ENCODE measurements at places on chromosomes 3 and 15.

- peak; percentile 8 for DNase-seq
Observed at GRCh38 chr3:190227064-190227463, 95.2 kb downstream of the CLDN1 start.

DNA sequence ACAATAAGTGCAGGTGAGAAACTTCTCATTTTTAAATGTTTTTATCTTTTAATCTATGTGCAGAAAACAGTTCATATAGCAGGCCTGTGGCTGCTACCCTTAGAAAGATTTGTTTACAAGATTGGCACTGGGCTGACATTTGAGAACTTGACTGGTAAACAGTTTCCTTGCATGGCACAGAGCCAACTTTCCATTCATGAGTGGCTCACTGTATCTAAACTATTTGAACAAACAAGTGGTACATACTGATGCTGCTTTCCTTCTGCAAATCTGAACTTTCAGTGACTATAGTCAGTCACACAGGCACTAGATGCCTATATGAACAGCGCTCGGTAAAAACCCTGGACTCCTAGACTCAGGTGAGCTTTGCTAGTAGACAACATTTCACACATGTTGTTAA is 6.3 kb upstream of the GTPBP8 start:
- no peak for DNase-seq

DNA sequence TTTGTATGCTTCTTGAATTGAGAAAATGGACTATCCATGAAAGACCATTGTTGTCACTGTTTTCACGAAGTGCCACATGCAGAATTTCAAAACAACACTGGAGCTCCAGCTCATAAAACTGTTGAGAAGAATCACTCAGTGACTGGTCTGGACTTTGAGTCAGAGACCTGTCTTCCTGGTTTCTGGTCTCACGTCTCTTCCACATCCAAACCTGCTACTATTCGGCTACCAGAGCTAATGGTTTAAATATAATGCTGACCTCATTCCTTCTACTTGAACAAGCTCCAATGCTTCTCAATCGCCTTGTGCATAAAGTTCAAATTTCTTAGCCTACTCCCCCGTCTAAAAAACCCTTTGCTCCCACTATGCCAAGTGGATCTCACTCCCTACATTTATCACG is 227.9 kb upstream of the NR2F2 start:
- no peak for DNase-seq

DNA sequence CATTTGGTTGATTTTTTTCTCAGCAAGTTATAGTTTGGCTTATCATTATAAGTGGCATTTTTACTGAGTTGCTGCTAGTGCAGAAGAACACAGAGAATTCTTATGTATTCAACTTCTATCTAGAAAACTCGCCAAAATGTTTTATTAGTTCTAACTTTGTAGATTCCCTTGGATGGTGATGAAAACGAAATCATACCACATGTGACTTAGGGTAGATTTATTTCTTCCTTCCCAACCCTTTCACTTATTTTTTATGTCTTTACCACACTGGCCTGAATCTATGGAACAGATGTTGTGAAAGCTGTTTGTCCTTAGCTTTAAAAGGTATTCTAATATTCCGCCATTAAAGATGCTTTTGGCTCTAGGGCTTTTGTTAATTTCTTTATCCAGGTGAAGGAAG is 503.3 kb upstream of the CFAP20DC start:
- no peak for DNase-seq

- no peak for DNase-seq
Observed at GRCh38 chr3:114880078-114880477, 267.0 kb downstream of the ZBTB20 start.

GRCh38 chr15:82540055-82540983 is at the start of gene RPS17:
RPS17 (minus strand) TSS chr15:82540457; CDS start chr15:82540428, 29 bp downstream.
- DNase-seq: no peak

- no peak for DNase-seq
Observed at GRCh38 chr15:23823508-23823907, 136.4 kb upstream of the NDN start.

DNA sequence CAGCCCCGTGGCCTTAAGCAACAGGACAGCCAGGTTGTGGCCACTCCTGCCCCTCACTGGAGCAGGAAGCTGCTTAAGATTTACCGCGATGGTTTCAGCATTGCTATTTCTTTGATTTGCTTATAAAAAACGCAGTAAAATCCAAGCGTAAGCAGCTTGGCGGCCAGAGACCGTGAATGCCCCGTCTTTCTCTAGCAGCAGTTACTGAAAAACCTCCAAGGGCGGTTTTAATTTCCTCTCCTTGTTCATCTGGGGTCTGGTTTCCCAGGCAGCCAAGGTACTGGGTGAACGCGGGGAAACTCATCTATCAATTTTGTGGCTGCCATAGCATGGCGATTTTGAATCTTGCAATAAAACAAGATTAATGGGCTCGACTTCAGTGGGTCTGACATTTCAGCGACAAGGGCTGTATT is 130.3 kb downstream of the MINAR1 start:
- DNase-seq: no peak

DNA sequence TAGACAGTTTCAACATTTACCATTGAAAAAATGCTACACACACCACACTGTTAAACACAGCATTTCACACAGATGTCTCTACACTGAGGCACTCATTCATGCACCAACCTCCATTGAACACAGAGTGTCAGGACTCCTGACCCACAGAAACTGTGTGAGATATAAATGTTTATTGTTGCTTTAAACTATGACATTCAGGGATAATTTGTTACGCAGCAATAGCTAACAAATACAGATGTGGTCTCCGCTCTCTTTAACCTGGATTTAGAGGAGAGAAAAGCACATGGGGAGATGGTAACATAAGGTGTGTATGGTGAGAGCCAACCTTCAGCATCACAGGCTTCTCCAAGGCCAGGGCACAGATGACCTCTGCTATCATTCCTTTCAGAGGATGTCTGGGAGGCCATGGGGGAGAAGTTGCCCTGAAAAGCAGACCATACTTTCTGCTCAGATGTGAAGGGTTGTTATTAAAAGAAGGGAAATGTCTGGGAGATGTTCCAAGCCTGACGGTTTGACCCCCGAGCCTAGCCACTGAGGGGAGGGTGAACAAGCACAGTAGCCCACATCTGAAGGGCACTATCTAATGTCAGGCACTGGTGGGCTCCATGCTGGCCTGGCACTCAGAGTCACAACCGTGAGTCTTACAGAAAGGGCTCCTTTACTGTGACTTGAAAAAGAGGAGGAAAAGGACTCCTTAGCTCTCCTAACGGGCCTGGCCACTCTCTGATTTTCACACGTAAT is 284.5 kb upstream of the TLE3 start:
- no peak for DNase-seq

DNA sequence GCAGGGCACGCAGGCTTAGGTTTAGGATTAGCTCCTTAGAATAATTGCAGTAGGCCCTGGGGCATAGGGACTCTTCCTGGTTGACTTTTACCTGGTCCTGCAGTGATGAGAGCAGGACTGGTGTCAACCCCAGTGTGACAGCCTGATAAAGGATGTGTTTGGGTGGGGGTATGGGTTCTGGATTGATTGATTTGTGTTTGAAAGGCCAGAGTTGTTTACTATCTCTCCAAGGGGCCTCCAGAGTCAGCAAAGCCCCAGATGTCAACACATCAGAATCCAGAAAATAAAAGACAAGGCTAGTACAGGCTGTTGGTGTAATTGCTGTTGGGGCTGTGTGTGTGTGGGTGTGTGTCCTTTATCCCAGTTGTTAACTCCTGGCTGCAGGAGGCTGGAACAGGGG is 122.3 kb downstream of the CHRNA7 start:
- DNase-seq: no peak

DNA sequence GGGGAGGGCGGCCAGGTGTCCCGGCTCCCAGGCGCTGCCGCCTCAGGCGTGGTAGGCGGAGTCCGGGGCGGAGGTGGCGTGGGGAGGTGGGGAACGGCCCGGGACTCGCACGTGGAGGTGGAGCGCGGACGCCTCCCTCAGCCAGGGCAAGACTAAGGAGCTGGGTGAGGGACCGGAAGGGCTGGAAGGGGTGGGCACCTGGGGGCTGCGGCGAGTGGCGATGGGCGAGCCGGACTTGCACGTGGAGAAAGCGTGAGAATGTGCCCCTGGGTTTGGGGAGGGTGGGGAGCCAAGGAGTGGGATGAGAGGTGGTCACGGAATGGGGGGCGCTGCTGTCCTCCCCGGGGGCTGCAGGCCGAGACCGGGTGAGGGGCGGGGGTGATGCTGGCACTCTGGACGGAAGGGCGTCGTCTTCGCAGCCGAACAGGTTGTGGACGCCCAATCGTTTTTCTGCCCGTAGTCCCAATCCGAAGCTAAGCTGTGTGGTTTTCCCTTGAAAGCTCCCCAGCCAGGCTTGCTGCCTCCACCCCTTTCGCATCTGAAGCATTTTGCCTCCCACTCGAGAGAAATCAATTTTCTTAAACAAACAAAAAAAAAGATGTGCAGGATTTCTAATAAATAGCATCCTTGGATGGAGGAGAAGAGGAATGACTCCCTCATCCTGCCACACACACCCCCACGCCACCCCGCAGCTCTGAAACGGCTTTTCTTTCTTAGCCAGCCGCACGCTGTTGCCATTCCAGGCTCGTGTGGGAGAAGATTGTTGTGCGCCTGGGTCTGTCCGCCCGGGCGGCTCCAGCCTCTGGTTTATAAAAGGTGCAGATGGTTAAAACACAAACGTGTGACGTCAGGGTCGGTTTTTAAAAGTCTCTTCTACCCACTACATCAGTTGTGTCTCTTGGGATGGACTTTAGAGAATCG is 62.5 kb upstream of the ANKRD28 start:
- peak; percentile 53 for DNase-seq

DNA sequence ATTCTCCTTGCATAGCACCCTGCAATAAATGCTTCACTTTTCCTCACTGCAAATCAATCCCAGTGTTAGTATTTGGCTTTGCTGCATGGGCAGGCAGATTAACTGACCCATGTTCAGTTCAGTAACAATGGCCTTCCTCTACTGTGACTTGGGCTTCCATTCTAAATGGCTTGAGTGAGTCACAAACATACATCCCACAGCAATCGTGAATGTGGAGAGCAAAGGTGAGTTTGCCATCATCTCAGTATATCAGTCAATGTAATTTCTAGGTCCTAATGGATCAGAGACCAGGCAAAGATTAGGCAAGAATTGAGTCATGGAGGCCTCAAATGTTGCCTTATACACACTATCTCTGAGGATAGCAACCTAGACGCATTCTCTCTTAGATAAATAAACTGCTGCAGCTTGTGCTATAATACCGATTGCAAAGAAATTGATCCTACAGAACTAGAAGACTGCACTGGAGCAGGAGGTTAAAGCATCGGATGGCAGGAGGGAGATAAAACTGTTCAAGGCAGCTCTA is 8.3 kb upstream of the ATP8B4 start:
- DNase-seq: no peak

DNA sequence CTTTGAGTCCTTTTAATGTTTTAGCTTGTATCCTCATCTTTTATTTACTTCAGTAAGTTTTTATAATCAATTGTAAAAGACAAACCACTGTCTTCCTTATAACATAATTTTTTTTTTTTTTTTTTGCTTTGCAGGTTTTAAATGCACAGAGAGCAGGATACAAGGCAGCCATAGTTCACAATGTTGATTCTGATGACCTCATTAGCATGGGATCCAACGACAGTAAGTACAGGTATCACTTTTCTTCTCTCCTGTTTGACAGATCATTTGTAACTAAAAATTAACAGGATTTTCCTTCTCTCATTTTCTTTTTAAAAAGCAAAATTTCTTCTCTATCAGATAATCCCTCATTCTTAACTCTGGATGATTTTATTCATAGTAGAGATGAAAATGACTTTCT is 75.4 kb downstream of the PFN2 start:
- no peak for DNase-seq

GRCh38 chr15:69125236-69125635 is 35.2 kb upstream of the GLCE start:
- DNase-seq: no peak

GRCh38 chr3:11717768-11718636 is 74.3 kb upstream of the VGLL4 start:
- no peak for DNase-seq

DNA sequence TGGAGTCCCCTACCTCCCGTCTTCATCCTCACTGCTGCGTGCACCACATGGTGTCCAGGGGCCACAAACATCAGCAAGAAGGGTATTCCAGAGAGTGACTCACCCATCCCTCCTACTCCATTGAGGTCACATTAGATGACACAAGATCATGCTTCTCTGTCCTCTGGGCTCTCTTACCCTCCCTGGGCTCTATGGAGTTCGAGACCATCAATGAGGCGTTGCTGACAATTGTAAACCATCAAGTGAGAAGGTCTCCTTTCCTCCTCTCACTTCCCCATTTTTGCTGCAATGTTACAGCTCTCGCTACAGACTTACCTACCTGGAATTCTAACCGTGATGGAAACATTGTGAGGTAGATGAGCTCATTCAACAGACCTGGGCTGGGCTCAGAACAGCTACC is 51.7 kb downstream of the HMCES start:
- no peak for DNase-seq

DNA sequence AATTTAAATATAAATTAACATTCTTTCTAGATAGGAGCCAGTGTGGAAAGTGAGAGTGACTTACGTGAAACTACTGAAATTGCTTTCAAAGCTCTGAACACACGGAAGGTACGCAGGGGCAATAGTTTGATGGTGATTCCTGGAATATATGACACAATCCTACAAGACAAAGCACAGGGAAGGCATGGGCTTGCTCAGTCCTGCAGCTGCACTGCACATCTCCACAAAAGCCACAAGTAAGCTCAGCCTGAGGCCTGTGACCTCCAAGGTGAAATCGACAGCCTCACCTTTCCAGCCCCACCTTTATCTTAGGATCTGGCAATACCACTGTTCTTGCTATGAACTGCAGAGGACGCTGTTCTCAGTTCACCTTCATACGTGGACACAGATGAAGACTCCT is 109.3 kb upstream of the SCN10A start:
- no peak for DNase-seq

DNA sequence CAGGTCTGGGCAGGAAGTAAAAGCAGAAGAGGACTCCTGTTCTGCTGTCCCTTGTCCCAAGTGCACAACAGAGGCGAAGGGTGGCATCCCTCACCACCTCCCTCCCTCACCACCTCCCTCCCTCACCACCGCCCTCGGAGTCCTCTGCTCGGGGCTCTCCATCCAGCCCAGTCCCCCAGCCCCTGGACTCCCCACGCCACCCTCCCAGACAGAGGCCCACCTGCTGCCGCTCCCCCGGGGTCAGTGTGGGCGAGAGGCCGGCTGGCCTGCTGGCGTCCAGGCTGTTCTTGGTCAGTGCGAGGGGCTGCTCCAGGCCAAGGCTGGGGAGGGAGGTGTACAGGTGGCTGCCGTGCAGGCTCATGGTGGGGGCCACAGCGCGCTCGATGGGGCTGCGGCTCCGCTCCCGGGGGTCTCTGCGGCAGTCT is 79.1 kb downstream of the VGLL4 start:
- no peak for DNase-seq

DNA sequence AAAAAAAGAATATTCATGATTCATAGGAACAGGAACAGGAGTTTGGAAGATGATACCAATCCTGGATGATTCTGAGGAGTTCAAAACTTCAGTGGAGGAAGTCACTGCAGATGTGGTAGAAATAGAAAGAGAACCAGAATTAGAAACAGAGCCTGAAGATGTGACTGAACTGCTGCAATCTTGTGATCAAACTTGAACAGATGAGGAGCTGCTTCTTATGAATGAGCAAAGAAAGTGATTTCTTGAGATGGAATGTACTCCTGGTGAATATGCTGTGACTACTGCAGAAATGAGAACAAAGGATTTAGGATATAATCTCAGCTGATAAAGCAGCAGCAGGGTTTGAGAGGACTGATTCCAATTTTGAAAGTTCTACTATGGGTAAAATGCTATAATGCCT is 72.7 kb downstream of the GSK3B start:
- DNase-seq: no peak

GRCh38 chr3:171044835-171045793 is 18.6 kb upstream of the SLC2A2 start:
- no peak for DNase-seq

GRCh38 chr3:114115143-114115542 is 58.6 kb downstream of the QTRT2 start:
- DNase-seq: no peak

All from midbrain (tissue), 1 donor.